ENCODE measurements at places on chromosomes 7 and 10.

DNA sequence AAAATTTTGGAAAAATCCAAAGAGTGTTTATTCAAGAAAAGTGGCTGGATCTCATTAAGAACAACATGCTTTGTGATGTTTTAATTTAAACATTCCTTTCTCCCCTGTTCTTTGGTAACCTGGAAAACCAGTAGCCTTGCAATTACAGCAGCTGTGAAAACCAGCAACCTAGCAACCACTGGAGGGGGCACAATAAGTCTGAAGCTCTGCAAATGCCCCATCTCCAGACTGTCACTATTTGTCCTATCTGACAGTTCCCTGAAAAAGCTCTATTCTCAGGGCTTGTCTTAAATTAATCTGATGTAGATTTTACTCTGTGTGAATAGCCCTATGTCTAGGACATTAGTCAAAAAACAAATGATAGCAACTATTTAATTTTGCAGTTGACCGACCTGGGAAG is 137.6 kb upstream of the THSD7A start:
- no peak overlapping the region for H3K4me3 ChIP-seq
- no peaks in the 10 kb centered on the region for H3K4me1 ChIP-seq
- H3K27ac ChIP-seq = no peak overlapping the region

GRCh38 chr10:71964743-71965515 is 734 bp downstream of the CHST3 start:
- H3K27me3 ChIP-seq = no peaks in the 10 kb centered on the region
- peak overlapping the region; percentile 96 for H3K27ac ChIP-seq
- no peaks in the 10 kb centered on the region for H3K36me3 ChIP-seq
- peak overlapping the region; percentile 93 for H3K4me3 ChIP-seq

DNA sequence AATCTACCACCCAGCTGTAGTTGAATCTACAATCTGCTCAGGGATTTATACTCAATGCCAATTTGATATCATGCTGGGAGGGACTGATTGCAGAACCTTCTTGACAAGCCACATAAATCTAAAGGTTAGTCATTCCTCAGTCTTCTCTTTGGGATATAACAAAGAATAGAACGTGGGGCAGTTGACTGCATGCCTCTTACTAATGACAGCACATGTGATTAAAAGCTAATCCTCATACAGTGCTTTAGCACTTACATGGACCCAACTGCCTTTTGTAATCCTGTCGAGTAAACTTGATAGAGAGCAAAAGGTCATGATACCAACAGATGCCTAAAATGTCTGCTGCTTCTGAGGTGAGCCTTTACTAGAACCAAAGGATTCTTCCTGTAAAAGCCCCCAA is 12.3 kb downstream of the KLHL7 start:
- no peaks in the 10 kb centered on the region for H3K4me1 ChIP-seq
- no peaks in the 10 kb centered on the region for H3K36me3 ChIP-seq
- no peak overlapping the region for H3K27ac ChIP-seq
- no peak overlapping the region for H3K4me3 ChIP-seq
- no peak for DNase-seq

- H3K4me3 ChIP-seq = no peak overlapping the region
- H3K36me3 ChIP-seq = no peaks in the 10 kb centered on the region
- no peaks in the 10 kb centered on the region for H3K27me3 ChIP-seq
- H3K27ac ChIP-seq = no peak overlapping the region
These were observed 12.7 kb downstream of the TAS2R38 start for GRCh38 chr7:141960687-141961422.

GRCh38 chr10:26696786-26697162 is 727 bp upstream of the PDSS1 start:
- no peaks in the 10 kb centered on the region for H3K36me3 ChIP-seq
- peak overlapping the region; percentile 84 for H3K27ac ChIP-seq
- peaks cover 4% of the 10 kb centered on the region for H3K4me1 ChIP-seq
- H3K27me3 ChIP-seq = no peaks in the 10 kb centered on the region
- DNase-seq = no peak

- no peak for DNase-seq
- H3K27me3 ChIP-seq = no peaks in the 10 kb centered on the region
- no peak overlapping the region for H3K27ac ChIP-seq
These were observed 4.1 kb upstream of the BMPER start for GRCh38 chr7:33901199-33901598.

- H3K27ac ChIP-seq = no peak overlapping the region
- DNase-seq = no peak
- no peaks in the 10 kb centered on the region for H3K27me3 ChIP-seq
- no peaks in the 10 kb centered on the region for H3K36me3 ChIP-seq
These were observed 41.4 kb upstream of the GTF2I start for GRCh38 chr7:74615933-74616780.

- H3K4me1 ChIP-seq = no peaks in the 10 kb centered on the region
- no peak for DNase-seq
- no peaks in the 10 kb centered on the region for H3K27me3 ChIP-seq
- no peak overlapping the region for H3K27ac ChIP-seq
- no peaks in the 10 kb centered on the region for H3K36me3 ChIP-seq
These were observed 257.1 kb upstream of the KIAA1217 start for GRCh38 chr10:23951841-23952240.

- no peak for DNase-seq
- H3K36me3 ChIP-seq = no peaks in the 10 kb centered on the region
- H3K4me3 ChIP-seq = no peak overlapping the region
- no peaks in the 10 kb centered on the region for H3K4me1 ChIP-seq
- no peak overlapping the region for H3K27ac ChIP-seq
These were observed 592.7 kb upstream of the GALNT17 start for GRCh38 chr7:70539205-70539604.

DNA sequence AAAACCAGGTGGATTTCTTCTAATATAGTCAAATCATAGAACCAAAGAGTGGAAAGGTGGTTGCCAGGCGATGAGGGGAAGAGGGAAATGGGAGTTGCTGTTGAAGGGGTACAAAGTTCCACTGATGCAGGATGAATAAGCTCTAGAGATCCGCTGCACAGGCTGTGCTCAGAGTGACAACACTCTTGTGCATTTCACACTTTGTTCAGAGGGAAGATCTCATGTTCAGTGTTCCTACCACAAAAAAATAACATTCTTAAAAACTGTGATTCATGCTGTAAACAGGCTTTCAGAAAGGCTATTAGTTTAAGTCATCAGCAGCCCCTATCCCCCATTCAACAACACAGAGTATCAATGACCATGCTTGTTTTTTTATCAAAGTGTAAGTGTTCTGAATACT is 213.8 kb downstream of the COBL start:
- H3K4me3 ChIP-seq = no peak overlapping the region
- no peaks in the 10 kb centered on the region for H3K36me3 ChIP-seq
- no peaks in the 10 kb centered on the region for H3K4me1 ChIP-seq
- no peaks in the 10 kb centered on the region for H3K27me3 ChIP-seq

- peaks cover 49% of the 10 kb centered on the region for H3K4me1 ChIP-seq
- peak; percentile 89 for DNase-seq
- peak overlapping the region; percentile 100 for H3K27ac ChIP-seq
- no peaks in the 10 kb centered on the region for H3K36me3 ChIP-seq
- no peaks in the 10 kb centered on the region for H3K27me3 ChIP-seq
These were observed 2.6 kb downstream of the LDB1 start for GRCh38 chr10:102117391-102118159.

DNA sequence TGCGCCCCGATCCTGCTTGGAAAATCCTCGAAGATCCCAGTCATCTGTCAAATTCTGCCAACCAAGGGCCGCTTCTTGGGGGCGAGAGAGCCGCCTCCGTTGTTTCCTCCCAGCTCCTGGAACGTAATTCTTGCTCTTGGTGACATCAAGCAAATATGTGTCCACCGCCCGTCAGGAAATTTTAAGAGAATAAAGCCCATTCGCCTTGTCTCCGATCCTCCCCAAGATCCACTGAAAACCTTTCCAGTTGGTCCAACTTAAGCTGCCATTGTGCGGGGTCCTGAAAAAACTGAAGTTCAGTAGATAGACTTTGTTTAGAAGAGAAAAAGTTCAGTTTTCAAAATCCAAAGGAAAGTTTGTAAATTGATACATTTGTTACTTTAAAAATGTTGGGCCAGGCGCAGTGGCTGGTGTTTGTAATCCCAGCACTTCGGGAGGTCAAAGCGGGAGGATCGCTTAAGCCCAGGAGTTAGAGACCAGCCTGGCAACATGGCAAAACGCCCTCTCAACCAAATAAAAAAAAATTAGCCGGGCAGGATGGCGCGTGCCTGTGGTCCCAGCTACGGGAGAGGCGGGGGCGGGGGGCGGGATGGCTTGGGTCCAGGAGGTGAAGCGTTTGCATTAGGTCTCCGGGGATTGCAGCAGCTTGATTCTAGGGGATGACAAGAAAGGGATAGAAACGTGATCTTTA is 1.0 kb upstream of the ZNF800 start:
- peak overlapping the region; percentile 96 for H3K27ac ChIP-seq
- no peaks in the 10 kb centered on the region for H3K36me3 ChIP-seq
- H3K4me1 ChIP-seq = no peaks in the 10 kb centered on the region
- peak overlapping the region; percentile 93 for H3K4me3 ChIP-seq
- no peak for DNase-seq

DNA sequence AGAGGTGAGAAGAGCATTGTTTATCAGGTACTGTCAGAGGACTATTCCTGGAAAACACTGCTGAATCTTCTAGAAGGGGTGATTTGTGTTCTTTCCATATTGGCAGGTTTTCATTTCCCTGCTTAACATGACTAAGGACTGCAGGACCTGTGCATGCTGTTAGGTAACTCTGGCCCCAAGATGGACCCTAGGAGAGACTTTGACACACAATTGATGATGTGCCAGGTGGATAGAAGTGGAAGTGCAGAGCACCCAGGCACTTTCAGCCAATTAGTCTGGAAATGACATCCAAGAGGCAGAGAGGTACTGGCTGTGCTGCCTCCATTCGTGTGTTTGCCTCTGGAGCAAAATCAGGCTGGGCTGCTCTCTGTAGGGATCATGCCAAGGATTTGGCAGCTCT is 496.3 kb upstream of the GALNT17 start:
- H3K36me3 ChIP-seq = no peaks in the 10 kb centered on the region
- H3K27me3 ChIP-seq = no peaks in the 10 kb centered on the region
- H3K4me1 ChIP-seq = no peaks in the 10 kb centered on the region
- H3K27ac ChIP-seq = no peak overlapping the region
- no peak overlapping the region for H3K4me3 ChIP-seq

GRCh38 chr10:127916826-127917225 is 9.9 kb downstream of the PTPRE start:
- H3K27ac ChIP-seq = no peak overlapping the region
- DNase-seq = no peak
- H3K4me3 ChIP-seq = no peak overlapping the region
- H3K36me3 ChIP-seq = no peaks in the 10 kb centered on the region

DNA sequence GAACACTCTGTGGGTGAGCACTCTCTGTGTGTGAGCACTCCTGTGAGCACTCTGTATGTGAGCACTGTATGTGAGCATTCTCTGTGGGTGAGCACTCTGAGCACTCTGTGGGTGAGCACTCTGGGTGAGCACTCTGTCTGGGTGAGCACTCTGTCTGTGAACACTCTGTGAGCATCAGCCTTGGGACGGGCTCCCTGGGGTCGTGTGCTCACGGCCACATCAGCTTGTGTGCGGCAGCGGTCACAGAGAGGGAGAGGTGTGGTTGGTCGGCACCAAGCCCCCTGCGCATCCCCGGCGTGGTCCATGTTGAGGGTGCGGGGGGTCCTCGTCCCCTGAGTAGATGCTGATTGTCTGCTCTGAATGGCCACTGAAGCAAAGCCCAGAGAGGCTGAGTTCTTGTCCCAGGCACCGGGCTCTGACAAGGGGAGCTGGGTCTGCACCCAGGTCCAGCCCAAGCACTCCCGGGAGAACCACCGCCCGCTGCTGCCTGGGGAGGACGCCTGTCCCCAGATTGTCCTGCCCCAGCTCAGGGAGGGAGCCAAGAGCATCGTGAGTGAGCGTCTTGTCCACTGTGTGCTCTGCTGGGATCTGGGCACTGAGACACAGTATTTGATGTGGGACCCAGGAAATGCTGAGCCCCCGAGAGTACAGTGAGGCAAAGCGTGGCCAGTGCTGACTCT is 143.7 kb downstream of the DNAJB6 start:
- DNase-seq = no peak
- H3K27me3 ChIP-seq = no peaks in the 10 kb centered on the region
- H3K4me1 ChIP-seq = no peaks in the 10 kb centered on the region
- H3K27ac ChIP-seq = no peak overlapping the region
- H3K4me3 ChIP-seq = no peak overlapping the region
- H3K36me3 ChIP-seq = no peaks in the 10 kb centered on the region

- no peak overlapping the region for H3K27ac ChIP-seq
- H3K27me3 ChIP-seq = no peaks in the 10 kb centered on the region
- DNase-seq = no peak
- H3K4me3 ChIP-seq = no peak overlapping the region
- H3K36me3 ChIP-seq = no peaks in the 10 kb centered on the region
These were observed 154.8 kb downstream of the LRRC4 start for GRCh38 chr7:127876393-127876792.

DNA sequence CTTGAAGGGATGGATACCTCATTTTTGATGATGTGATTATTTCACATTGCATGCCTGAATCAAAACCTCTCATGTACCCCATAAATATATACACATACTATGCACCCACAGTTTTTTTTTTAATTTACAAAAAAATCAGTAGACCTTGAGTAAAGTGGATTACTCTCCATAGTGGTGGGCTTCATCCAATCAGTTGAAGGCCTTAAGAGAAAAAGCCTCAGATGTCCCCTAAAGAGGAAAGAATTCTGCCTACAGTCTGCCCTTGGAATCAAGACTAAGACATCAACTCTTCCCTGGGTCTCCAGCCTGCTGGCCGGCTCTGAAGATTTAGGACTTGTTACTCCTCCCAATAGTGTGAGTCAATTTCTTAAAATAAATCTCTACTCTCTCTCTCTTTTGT is 1.1 kb downstream of the AZGP1 start:
- H3K4me1 ChIP-seq = no peaks in the 10 kb centered on the region
- no peaks in the 10 kb centered on the region for H3K27me3 ChIP-seq
- H3K27ac ChIP-seq = peak overlapping the region; percentile 81
- no peaks in the 10 kb centered on the region for H3K36me3 ChIP-seq

GRCh38 chr10:119270762-119271366 is 63.5 kb downstream of the GRK5 start:
- H3K36me3 ChIP-seq = no peaks in the 10 kb centered on the region
- no peak overlapping the region for H3K4me3 ChIP-seq
- H3K4me1 ChIP-seq = peaks cover 4% of the 10 kb centered on the region
- peak; percentile 65 for DNase-seq
- peak overlapping the region; percentile 50 for H3K27ac ChIP-seq

- no peak for DNase-seq
- no peak overlapping the region for H3K4me3 ChIP-seq
- no peaks in the 10 kb centered on the region for H3K4me1 ChIP-seq
- H3K36me3 ChIP-seq = no peaks in the 10 kb centered on the region
These were observed 150.2 kb upstream of the CACNA2D1 start for GRCh38 chr7:82593780-82594179.

DNA sequence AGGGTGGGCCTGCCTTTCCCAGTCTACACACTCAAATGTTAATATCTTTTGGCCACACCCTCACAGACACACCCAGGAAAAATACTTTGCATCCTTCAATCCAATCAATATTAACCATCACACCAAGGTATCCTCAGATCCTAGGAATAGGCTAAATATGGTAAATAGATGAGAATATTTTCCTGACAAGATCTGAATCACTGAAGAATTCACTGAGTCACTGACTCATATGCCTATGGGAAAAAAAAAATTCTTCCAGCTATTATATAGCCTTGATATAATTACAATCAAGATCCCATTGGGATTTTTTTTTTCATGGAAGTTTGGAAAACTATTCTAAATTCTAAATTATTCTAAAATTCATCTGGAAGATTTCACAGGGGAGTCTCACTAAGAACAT is 65.8 kb downstream of the INHBA start:
- H3K4me1 ChIP-seq = no peaks in the 10 kb centered on the region
- no peaks in the 10 kb centered on the region for H3K36me3 ChIP-seq
- no peak overlapping the region for H3K4me3 ChIP-seq
- H3K27ac ChIP-seq = no peak overlapping the region
- no peak for DNase-seq

All from breast epithelium (tissue), 4 donors.